ENCODE measurements at places on chromosomes 12 and 14. TPM values are rescaled to one million over a fixed set of nuclear protein-coding genes. Genes with fewer than 3 reads are reported as not detected.
A peak's percentile ranks its signal among the peaks of the same experiment; 100 is the strongest.

Gene LBHD2
- not detected for total RNA-seq

Gene PLA2G1B
- total RNA-seq: 0.91 TPM

Gene KRT77
- not detected for total RNA-seq

DNA sequence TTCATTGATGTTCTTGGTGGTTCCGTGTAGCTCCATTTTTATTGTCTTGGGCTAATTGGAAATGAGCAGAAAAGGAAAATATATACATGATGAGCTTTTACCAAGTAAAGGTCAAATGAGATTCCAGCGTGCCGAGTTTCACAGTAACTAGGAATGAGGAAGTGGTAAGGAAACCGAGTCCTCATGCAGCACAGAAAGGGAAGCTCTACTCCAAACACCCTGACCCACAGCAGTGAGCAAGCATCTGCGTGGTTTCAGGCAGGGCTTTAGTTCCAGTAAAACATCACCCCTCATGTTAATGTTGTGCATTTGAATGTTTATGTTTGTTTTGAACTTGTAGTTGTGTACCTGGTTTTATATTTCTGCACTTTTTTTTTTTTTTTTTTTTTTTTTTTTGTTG, 208.0 kb downstream of the SLC41A2 start:
- no peak for DNase-seq

DNA sequence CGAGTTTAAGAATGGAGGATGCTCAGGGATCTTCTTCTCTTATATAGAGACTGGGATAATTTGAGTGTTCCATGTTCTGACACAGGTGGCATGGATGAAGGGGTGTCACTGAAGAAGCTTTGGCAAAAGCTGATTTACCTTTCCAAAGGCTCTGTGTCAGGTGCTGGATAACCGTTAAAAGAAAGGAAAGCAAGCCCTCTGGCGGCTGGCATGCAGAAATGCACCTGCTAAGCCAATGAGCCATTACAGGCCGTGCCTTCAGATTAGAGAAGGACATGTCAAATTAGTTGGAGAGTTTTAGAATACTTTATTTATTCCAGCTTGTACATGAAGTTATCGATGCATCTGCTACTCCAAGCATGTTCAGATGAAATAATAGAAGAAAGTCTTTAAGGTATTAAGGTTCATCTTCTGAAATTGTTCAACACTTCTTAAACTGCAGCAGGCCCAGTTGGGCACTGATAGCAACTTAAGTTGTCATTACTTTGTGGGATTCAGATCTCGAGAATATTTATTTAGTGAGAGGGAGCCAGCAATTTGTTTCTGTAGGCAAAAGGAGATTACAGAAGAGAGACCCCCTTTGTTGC, 678.2 kb downstream of the NRXN3 start:
- DNase-seq: no peak

DNA sequence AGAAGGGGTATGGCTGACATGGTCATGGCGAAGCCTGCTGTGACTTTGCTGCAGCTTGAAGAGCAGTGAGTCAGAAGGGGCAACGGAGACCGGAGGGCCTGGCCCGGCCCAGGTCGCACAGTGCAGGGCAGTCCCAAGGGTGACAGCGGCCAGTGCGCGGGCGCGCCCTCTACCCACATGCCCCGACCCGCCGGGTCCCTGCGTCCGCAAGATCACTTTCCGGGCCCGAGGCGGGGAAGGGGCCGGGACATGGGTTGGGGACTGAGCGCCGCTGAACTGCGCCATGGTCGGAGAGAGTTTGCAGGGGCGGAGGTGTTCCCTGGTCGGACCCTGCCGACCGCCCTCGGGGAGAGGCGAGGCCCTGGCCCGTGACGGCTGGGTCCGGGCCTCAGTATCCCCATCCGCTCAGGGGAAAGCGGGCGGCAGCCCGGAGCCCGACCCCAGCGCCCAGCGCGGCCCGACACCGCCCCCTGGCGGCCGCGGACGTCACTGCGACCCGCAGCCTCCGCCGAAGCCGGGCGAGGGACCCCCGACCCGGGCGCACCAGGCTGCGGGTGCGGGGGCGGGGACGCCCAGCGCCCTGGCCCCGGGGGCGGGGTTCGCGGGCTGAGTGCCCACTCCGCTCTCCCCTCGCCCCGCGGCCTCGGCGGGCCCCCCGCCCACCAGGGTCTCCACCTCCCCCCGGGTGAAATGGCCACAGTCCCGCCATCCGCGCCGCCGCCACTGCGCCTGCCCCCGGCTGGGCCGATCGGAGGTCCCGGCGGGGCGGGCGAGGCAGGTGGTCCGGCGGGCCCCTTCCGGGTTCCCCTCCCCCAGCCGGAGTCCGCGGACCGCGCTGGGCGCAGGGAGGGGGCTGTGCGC, 7.2 kb upstream of the ANKRD9 start:
- DNase-seq: peak; percentile 90

DNA sequence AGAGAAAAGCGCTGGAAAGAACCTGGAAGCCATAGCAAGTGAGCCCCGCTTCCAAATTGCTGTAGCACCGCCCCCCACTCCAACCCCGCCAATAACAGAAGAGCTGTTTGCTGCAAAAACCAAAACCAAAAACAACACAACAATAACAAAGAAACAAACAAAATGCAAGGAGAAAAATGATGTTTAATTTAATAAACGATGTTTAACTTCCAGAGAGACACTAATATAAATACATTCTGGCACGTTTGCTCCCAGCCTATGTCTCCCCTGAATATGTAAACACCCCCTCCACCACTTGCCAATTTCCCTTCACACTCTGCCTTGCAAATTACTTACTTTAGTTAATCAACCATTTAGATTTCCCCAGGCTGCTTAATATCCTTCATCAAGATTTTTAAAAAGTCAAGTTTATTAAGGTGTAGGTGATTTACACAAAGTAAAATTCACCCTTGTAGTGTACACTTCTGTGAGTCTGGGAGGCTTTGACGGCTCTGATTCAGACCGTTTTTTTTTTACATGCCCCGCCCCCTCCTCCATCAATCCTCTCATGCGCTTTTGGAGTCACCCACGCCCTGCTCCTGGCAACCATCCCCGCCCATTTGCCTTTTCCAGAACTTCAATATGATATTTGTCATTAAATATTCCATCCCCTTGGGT, 482 bp upstream of the IFI27L2 start:
- peak; percentile 75 for DNase-seq

Data from aorta (tissue), 5 donors.